Left ventricle myocardium superior (tissue), 1 donor: ENCODE measurements at places on chromosomes 4 and X. TPM values are rescaled to one million over a fixed set of nuclear protein-coding genes. Genes with fewer than 3 reads are reported as not detected.

Gene CFAP99
- total RNA-seq, result not detected

Gene SHROOM2
- total RNA-seq, result 1.1 TPM

Gene CXorf49
- not detected for total RNA-seq

Gene CENPE
- total RNA-seq, result 0.35 TPM

Gene GPRASP1
- 4.6 TPM for total RNA-seq

Gene IQCM
- total RNA-seq, result not detected

Gene ZIC3
- not detected for total RNA-seq

Gene GPR34
- 8.6 TPM for total RNA-seq

Gene CLDN2
- not detected for total RNA-seq

Gene TMEM154
- total RNA-seq, result 3.3 TPM

Gene SRPX2
- 9.5 TPM for total RNA-seq

Gene FAM133A
- not detected for total RNA-seq

Gene GABRE
- total RNA-seq, result 22.9 TPM

Gene SPATA18
- 1.9 TPM for total RNA-seq

Gene CCDC110
- 0.99 TPM for total RNA-seq

Gene ATP8A1
- 14.0 TPM for total RNA-seq

Gene CTAG2
- not detected for total RNA-seq

Gene TBX22
- total RNA-seq, result not detected

Gene CSAG3
- not detected for total RNA-seq

Gene DUX4
- not detected for total RNA-seq

Gene HDX
- 0.99 TPM for total RNA-seq

Gene P2RY8
- total RNA-seq, result 2.6 TPM

Gene TCEAL9
- 18.4 TPM for total RNA-seq

Gene TCEAL6
- total RNA-seq, result not detected

Gene MAGED4B
- total RNA-seq, result 0.92 TPM

Gene SASH3
- 1.8 TPM for total RNA-seq

Gene PLAC8
- 1.1 TPM for total RNA-seq

Gene SSX3
- total RNA-seq, result not detected

Gene CYTL1
- total RNA-seq, result 0.42 TPM

Gene TMEM35A
- total RNA-seq, result 0.30 TPM

Gene MAPK10
- 3.2 TPM for total RNA-seq

Gene BEX1
- total RNA-seq, result 0.50 TPM

Gene GAB3
- total RNA-seq, result 14.1 TPM

Gene CFAP47
- not detected for total RNA-seq

Gene FREM3
- total RNA-seq, result not detected

Gene DGAT2L6
- not detected for total RNA-seq

Gene ZNF711
- total RNA-seq, result 0.62 TPM

Gene RHOXF1
- not detected for total RNA-seq

Gene SPACA5
- not detected for total RNA-seq

Gene MAGEA8
- total RNA-seq, result not detected

Gene CXCL1
- total RNA-seq, result 3.0 TPM

Gene MAGED4
- 1.1 TPM for total RNA-seq

Gene IBSP
- not detected for total RNA-seq

Gene PDLIM3
- 123 TPM for total RNA-seq
